Occipital lobe (tissue), 3 donors: ENCODE measurements at places on chromosomes 6 and 20.

GRCh38 chr20:58407966-58408557 lies 19.0 kb downstream of the VAPB start:
- DNase-seq: no peak

- DNase-seq: no peak
Measured at GRCh38 chr20:62911701-62912280, 14.5 kb downstream of the DIDO1 start.

GRCh38 chr6:21147995-21148394 lies 445.6 kb upstream of the SOX4 start:
- DNase-seq: no peak

- no peak for DNase-seq
Measured at GRCh38 chr6:131822119-131822518, 14.3 kb downstream of the ENPP1 start.

GRCh38 chr6:86537292-86537861 lies 400.0 kb upstream of the HTR1E start:
- DNase-seq: no peak

GRCh38 chr6:40728643-40729042 lies 141.5 kb upstream of the LRFN2 start:
- no peak for DNase-seq

GRCh38 chr6:167661552-167662044 lies 165.1 kb upstream of the AFDN start:
- no peak for DNase-seq

DNA sequence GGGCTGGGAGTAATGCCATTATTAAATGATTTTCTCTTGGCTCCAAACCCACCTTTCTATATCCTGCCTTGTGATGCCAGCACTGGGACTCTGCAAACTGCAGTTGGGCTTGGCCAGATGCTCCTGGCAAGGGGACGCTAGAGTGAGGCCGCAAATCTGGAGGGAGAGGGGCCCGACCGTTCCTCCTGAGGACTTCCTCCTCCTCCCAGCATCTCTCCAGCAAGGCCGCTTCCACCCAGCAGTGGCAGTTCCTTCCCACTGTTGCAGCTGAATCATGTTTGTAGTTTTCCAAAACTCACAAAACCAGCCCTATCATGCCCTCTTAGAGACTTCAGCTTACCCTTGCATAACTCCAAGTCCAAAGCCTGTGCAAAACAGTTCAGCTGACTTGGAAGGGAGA lies 244.4 kb downstream of the FOXA2 start:
- DNase-seq: no peak

- DNase-seq: no peak
Measured at GRCh38 chr6:121612927-121613326, 177.5 kb downstream of the GJA1 start.

- DNase-seq: no peak
Measured at GRCh38 chr6:9463311-9463710, 951.6 kb downstream of the TFAP2A start.
